Effector CD4-positive, alpha-beta T cell (primary cell): ENCODE measurements at places on chromosomes 11 and 22.

DNA sequence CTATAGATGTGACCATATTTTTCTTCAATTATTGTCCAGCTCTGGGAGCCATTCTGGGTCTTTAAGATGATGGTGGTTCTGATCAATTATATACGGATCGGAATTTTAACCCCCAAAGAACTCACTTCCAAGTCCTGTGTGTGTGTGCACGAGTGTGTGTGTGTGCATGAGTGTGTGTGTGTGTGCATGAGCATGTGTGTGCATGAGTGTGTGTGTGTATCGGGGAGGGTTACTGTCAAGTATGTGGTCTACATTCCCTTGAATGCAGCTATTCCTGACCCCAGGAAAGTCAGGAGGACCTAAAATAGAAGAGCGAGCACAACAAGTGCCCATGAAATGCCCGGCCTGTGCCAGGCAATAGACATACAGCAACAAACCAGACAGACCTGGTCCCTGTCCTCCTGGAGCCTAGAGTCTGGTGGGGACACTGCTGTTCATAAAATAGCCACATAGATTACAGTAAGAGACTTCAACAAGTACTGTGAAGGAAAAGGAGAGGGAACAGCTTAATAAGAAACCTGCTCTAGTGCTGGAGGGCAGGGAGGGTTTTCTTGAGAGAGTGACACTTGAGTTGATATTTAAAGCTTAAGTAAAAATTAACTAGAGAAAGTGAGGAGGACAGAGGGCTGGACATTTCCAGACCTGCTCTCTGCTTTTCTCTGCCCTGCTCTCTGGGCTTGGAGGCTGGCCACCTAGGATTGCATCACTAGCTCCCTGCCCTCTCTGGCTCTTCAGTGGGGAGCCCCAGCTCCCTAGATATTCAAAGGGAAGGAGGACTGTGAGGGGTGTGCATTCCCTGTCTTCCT lies 66.1 kb upstream of the SPON1 start:
- no peak for DNase-seq

- no peak for DNase-seq
These were observed 93.5 kb downstream of the GRAMD1B start for GRCh38 chr11:123523539-123523938.

GRCh38 chr22:29443452-29443851 lies 5.1 kb downstream of the RFPL1 start:
- DNase-seq, result no peak

DNA sequence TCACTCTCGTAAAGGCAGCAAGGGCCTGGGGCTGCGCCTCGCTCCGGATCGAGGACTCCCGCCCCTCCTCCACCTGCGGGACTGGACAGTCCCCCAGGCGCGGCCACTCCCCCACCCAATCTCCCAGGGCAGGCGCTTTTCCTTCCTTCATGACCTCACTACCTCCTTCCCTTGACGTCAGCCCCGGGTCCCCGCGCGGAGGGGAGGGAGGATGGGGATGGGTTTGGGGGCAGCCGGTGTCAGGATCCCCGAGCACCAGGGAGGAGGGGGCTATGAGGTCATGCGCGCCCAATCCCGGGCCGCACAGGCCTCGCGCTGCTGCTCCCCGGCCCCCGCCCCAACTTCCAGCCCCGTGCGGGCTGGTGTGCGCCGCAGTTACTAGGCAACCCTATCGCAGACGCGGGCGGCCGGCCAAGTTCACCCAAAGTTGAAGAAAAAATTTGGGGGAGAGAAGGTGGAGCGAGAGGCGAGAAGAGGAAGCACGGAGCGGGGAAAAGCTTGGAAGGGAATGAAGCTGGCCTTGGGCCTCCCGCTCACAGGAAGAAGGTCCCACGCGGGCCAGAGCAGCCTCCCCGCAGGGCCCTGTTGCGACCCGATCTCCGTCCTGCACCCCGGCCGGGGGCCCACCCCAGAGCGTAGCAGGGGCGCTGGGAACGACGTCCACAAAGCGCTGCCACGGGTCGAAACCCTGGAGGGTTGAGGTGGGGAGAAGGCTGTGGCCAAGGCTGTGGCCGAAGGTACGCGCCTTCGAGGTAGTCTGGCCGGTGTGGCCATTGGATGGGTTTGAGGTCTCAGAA lies 8.3 kb downstream of the WT1 start:
- DNase-seq, result no peak

GRCh38 chr11:131025421-131026125 lies 109.3 kb upstream of the SNX19 start:
- DNase-seq, result no peak

DNA sequence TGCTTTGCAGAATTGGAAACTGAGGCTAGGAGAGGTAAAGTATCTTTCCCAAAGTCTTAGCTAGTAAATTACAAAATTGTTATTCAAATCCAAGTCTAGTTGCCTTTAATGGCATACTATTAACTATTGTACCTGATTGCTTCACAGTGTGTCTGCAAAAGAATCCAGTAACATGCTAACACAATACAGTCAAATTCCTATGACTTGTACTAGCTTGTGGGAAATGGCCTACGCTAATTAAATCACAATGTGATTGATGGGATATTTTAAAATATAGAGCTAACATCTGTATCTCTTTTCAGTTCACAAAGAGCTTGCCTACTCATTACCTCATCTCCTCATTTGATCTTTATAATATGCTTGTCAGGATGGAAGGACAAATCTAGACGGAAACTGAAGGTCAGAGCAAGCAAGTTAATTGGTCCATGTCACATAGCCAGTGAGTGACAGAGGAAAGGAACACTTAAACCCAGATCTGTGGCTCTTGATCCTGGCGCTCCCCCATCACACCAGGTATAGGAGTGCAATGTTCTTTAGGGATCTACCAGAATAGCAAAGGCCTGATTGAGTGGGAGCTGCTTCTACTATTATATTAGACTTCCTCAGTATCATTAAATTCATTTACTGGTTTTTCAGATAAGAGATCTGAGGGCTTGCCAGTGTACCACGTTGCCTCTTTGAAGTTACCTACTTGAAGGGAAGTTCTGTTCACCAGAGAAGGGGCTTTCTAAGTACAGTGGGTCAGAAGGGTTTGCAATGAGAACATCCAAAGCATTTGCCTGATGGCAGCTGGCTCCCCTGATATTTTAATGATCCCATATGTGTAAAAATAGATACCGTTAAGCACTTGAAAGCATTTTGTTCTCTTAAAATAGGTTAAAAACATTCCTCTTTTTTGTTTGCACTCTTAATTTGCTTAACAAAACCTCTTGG lies 213.6 kb upstream of the SESN3 start:
- no peak for DNase-seq

GRCh38 chr11:133816146-133816870 lies 29.0 kb downstream of the SPATA19 start:
- DNase-seq, result no peak

DNA sequence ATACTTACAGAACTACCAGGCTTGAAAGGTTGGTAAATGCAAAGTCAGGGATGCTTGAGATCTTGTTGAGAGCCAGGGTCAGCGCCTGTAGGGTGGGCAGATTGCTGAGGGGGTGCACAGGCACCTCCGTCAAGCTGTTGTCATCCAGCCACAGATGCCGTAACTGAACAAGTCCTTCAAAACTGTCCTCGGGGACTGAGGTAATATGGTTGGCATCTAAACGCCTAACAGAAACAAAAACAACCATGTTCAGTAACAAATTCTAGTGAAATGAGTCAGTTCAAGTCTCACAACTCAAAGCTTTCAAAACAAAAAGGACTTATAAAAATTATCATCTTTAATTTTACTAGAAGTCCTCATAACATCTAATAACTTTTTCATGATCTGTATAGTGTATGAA lies 22.2 kb upstream of the CCDC34 start:
- no peak for DNase-seq

GRCh38 chr11:128904656-128905344 lies 13.6 kb downstream of the KCNJ5 start:
- no peak for DNase-seq

DNA sequence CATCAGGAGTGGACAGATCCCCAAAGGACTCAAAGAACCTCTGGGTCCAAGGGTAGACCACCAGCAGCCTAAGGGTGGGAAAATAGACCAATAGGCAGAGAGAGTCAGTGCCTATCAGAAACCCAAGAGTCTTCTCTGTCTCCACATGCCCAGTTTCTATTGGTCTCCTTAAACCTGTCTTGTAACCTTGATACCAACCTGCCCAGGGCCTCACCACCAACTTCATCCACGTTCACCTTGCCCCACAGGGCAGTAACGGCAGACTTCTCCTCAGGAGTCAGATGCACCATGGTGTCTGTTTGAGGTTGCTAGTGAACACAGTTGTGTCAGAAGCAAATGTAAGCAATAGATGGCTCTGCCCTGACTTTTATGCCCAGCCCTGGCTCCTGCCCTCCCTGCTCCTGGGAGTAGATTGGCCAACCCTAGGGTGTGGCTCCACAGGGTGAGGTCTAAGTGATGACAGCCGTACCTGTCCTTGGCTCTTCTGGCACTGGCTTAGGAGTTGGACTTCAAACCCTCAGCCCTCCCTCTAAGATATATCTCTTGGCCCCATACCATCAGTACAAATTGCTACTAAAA lies at the start of gene HBB:
Gene HBB, minus strand, starts transcription at position 340 of the 579 bp plus-strand sequence. Its CDS starts 50 bp downstream, at position 290.
- DNase-seq, result no peak

DNA sequence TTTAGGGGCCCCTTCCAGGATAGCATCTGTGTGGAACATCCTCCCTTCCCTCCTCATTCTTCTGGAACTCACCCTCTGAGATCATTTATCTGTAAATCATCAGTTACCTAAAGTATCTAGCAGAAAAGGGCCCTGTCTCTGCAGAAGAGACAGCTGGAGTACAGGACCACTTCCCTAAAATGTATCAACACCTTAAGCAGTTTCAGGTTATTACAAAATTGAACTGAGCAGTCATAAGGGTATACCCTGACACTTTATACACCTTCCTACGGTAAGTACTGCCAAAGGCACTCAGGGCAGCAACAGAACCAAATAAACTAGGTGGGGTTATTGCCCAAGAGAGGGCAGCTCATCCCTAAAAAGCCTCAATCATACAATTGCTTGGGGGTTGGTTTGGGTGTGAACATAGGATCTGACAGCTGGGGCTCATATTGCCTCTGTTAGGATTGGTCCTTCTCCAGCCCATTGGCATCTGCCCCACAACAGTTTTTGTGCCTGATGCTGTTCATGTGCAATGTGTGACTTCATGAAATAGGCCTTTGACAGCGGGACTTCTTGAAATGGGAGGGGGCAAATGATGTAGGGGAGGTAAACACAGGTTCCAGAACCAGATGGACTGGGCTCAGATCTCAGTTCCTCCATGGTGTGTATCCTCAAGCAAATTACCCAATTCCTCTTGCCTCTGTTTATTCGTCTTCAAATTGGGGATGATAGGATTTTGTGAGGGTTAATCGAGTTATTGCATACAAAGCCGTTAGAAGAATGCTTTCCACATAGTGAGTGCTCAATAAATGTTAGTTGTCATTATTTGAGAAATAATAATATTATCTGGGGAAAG lies 2.9 kb downstream of the POU2AF3 start:
- no peak for DNase-seq

DNA sequence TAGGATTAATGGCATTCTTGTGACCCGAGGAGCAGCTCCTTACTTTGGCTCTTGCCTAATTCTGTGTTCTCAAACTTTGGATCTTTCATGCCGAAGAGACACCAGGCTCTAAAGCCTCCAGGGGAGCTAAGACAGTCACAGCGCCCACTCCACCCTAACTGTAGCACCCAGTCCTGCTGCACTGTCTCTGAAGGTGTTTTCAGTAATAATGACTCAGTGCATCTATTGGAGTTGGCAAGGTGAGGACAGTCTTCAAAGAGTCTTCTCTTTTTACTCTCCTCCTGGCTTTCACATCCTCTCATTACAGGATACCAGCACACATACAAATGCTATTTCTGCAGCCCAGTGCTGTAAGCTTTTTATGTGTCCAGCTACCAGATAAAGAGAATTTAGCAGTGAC lies 69.4 kb downstream of the PPFIBP2 start:
- no peak for DNase-seq

DNA sequence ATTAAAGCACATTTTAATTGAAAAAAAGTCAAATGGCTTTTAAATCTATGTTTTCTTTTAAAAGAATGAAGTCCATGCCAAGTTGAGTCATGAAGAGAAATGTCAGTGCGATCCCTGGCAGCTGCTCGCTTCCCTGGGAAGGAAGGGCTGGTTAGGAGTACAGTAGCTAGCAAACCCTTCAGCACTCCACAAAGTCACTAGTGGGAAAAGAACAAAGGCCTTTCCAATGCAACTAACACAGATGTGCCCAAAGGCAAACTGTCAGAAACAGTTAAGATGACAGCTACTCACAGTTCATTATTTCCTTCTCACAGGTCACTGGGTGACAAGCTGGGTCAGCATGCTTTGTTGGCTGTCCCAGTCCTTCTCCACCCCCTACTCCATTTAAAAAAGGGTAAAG lies 308.7 kb downstream of the DCDC1 start:
- no peak for DNase-seq

DNA sequence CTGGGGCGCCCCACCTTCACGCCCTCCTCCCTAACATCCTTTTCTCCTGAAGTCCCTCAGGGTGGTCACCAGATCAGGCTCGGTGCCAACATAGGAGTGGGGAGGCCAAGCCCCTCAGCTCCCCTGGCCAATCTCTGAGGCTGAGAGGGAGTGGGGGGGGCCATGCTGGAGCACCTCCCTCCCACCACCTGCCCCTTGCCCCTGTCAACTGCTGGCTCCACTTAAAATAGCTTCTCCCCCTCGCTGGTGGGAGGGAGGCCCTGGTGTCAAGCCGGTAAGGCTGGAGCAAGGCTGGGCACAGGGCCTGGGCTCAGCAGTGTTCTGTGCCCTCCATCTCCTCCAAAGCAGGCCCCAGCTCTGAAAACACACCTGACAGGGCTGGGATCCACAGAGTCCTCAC lies 4.9 kb downstream of the PLXNB2 start:
- DNase-seq, result no peak

GRCh38 chr11:57405271-57405860 lies 14.9 kb upstream of the PRG2 start:
- no peak for DNase-seq
